ENCODE measurements at places on chromosomes 4 and X.

GRCh38 chr4:7627251-7628250, 192.8 kb upstream of the PSAPL1 start:
- no peak for DNase-seq

DNA sequence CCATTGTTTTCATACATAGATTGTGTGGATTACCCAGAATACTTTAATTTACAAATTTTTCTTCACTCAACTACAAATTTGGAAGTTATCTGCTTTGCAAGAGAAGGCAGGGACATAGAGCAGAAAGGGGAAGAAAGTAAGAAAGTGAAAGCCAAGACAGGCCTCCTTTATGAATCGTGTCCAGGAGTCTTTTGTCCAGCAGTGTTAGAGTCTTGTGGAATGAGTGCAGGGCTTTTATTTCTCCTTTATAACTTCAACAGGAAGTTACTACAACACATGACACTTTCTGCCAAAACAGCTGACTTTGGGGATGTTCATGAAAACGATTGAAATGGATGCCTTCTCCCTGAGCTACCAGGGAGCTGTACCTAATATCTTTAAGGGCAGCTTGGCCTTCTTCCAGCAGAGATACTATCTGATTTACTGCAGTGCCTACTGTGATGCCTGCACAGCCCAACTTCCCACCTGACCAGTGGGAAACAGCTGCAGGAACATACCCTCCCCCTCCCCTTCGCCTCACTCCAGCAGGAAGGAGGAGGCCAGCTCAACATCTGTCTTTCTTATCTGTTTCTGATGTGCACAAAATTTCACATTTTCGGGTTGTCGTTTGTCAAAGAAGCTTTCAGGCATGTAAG, 557.7 kb upstream of the SLIT2 start:
- no peak for DNase-seq

GRCh38 chrX:4764888-4765287, 1051.4 kb upstream of the PRKX start:
- DNase-seq = no peak

DNA sequence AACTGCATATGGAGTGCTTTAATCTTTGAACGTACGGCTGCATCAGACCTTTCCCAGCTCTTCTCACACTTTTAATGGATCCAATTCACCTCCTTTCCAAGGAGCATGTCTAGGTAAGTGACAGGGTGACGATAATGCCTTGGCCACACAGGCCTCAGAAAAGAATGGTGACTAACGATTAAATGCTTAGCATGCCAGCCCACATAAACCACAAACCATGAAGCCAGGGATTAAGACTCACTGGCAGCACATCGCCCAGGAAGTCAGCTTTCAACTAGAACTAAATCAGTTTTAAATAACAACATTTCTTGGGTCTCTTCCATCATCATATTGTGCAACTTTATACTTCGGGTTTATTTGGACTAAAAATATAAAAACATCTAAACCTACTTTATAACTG, 28.7 kb downstream of the INPP4B start:
- DNase-seq = no peak
